Stimulated activated CD4-positive, alpha-beta T cell treated with anti-CD3 and anti-CD28 coated beads, Interleukin-1b, Interleukin-23, amount 100 ng/mL, for 48 hours (primary cell): ENCODE measurements at places on chromosomes 1 and 21.

DNA sequence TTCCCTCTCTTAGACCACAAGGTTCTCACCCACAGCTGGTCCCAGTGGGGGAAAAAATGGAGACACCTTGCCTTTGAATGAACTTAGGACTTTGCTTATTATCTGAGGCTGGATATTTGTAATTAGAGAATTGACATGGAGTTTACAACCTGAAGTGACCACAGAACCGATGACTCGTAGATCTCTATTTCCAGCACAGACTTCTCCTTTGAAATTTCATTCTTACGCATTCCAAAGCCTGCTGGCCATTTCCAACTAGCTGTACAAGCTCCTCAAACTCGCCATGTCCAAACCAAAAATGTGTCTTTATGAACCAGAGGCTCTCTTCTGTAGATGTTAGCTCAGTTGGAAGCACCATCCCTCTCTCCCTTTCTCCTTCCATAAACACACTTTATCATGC lies 12.0 kb downstream of the RAB7B start:
- DNase-seq, result no peak

GRCh38 chr1:55179177-55179835 lies 35.9 kb downstream of the USP24 start:
- DNase-seq, result no peak

GRCh38 chr1:107877745-107878144 lies 87.2 kb downstream of the VAV3 start:
- DNase-seq, result no peak

- DNase-seq, result peak; percentile 75
Observed at GRCh38 chr1:8317647-8318381, at the start of gene SLC45A1. SLC45A1 (plus strand) TSS chr1:8318114; CDS start chr1:8324330, 6,216 bp downstream.
